ENCODE measurements at places on chromosomes 1 and 21.

DNA sequence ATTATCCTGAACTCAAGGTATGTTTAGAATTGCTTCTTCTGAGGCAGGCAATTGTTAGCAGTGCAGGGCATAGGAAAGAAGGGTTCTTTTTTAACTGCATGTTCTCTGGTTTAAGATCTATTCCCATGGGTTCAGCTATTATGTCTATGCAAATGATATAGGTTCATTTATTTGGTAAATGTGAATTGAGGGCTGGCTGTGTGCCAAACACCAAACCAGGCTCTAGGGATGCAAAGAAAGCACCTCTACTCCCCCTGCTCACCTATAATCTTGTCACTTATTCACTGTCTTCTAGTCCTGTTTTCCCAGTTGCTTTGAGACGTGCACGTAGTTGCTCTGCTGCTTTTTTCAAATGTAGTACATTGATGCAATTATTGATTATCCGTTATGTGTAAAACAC lies 691 bp upstream of the KIFAP3 start:
- peak; percentile 16 for DNase-seq

GRCh38 chr1:10789047-10789791 lies 7.2 kb downstream of the CASZ1 start:
- DNase-seq, result no peak

GRCh38 chr1:31788825-31789256 lies 24.7 kb upstream of the ADGRB2 start:
- no peak for DNase-seq

GRCh38 chr1:54736685-54737084 lies 21.0 kb downstream of the TTC4 start:
- no peak for DNase-seq

- no peak for DNase-seq
These were observed 6.2 kb upstream of the LRRC40 start for GRCh38 chr1:70211541-70211940.

DNA sequence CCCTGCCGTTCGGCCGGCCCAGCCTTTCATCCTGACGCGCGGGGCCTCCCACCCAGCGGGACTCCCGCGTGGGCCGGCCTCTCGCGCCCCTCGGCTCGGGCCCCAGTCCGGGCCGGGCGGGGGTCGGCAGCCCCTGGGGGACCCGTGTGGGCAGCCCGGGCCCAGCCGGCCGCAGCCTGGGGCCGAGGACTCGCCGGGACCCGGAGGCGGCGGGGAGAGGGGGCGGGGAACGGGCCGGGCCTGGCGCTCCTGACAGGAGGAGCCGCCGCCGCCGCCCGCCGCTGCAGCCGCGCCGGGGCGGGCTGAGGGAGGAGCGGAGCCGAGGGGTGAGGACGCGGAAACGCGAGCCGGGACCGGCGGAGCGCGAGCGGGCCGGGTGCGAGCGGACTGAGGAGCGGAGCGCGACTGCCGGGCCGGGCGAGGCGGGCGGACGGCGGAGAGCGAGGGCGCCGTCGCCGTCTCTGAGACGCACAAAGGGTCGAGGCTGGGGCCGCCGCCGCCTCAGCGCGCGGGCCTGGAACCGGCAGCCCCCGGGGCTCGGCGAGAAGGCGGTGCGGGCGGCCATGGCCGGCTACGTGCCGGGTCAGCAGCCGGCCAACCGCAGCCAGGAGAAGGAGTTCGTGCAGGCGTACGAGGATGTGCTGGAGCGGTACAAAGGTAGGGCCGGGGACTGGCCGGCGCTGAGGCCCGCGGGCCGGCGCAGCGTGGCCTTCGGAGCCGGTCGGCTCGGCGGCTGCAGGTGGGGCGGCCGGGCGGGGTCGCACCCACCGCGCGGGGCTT lies 79.1 kb downstream of the NDUFS5 start:
- no peak for DNase-seq

DNA sequence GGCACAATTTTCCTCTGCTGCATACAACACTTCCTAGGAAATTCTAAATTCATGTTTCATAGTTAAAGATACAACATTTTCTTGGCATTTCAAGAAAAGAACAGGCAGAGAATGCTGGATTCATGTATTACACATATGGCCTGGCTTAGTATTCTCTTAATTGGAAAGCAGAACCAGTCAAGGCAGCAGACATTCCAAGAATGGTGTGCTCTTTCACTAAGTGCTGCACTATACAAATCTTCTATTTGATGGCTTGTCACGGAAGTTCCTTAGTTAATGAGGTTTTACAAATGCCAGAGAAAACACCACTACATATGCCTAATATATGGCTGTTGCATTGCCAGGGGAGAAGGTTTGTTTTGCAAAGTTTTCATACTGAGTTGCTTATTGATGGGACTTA lies 80.8 kb upstream of the DYNLT5 start:
- DNase-seq, result no peak

DNA sequence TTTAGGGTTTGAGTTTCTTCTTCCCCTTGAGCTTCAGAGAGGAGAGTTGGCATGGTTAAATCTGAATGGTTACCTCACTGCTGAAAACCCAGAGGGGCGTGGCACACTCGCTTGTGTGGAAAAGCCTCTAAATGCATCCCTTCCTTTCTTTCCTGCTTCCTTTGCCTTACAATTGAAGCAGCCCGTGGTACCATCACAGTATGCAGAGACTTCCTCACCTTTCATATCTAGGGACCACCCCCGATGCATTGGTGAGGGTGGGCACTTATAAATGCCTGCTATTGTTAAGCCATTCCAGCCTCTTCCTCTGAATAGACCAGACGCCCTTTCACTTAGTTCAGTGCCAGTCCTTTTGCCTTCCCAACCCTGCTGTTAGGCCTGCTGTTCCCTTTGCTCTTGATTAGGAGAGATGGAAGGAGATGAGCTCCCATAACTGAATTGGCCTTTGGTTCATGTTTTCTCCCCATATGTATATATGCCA lies 21.9 kb upstream of the LAX1 start:
- DNase-seq, result no peak
